Lower leg skin (tissue), 4 donors: ENCODE measurements at places on chromosomes 7 and 10.
A peak's percentile ranks its signal among the peaks of the same experiment; 100 is the strongest.

GRCh38 chr10:60646966-60647796, 131.1 kb upstream of the CDK1 start:
- DNase-seq, result peak; percentile 30

DNA sequence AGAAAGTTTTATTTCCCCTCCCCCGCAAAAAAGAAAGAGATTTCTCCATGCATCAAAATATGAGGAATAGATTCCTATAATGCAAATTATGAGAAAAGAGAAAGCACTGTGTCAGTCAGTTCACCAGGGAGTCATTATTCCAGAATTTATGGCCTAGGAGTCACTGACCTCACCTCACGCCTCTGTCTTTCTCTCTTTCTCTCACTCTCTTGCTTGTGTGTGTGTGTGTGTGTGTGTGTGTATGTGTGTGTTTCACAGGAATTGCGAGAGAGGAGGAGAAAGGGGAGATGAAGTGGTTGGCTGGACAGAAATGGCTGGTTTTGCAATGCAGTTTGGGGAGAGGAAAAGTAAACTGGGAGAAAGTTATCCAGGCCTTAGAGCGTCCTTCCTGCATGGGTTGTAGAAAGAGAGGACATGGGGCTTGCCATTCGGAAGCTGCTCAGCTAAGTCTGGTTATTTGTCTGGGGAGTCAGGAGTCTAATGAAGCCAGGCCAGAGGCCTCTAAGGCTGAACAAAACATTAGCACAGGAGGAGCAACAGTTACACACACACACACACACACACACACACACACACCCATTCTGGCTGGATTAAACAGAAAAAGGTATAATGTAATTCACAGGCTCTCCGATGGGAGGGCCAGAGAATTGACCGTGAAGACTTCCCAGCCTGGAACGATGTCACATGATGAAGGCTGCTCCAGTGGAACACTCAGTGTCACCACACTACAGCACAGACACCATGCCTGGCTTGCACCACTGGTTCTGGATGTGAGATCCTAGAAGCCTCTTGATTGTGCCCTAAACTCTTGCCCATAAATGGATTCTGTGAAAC, 12.8 kb upstream of the FFAR4 start:
- no peak for DNase-seq

DNA sequence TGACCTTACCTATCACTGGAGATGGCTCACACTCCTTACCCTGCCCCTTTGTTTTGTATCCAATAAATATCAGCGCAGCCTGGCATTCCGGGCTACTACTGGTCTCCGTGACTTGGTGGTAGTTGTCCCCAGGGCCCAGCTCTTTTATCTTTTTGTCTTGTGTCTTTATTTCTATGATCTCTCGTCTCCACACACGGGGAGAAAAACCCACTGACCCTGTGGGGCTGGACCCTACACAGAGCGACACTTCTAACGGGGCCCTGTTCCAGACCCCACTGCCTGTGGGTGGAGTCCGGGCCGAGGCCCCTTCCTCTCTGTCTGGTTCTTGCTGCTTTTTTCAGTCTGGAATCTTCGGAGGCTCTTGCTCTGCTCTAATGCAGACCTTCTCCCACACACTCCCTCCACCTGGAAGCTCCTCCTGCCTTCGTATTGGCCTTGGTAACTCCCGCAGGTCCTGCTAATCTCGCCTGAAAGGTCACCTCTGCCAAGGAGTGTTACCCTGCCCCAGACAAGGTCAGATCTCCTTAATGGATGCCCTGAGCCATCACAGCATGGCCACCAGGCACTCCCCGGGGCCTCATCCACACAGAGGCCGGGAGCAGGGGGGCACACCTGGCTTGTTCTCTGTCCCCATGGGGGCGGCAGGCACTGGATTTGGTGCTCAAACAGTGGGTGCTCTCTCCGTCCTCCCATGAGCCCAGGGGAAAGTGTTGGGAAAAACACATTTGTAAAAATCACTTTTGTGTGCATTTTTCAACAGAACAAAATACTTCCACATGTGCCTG, 531.7 kb downstream of the PTPRN2 start:
- peak; percentile 64 for DNase-seq

- no peak for DNase-seq
Measured at GRCh38 chr7:48518092-48518491, 346.8 kb downstream of the ABCA13 start.
